ENCODE measurements at places on chromosomes 13 and 19. TPM values are rescaled to one million over a fixed set of nuclear protein-coding genes. Genes with fewer than 3 reads are reported as not detected.

GRCh38 chr19:9627856-9628255 is 6.8 kb upstream of the ZNF561 start:
- H3K27ac ChIP-seq, result no peak overlapping the region
- peaks cover 4% of the 10 kb centered on the region for H3K36me3 ChIP-seq
- H3K27me3 ChIP-seq, result no peaks in the 10 kb centered on the region
- H3K4me1 ChIP-seq, result peaks cover under 1% of the 10 kb centered on the region

- no peaks in the 10 kb centered on the region for H3K36me3 ChIP-seq
- no peak overlapping the region for H3K4me3 ChIP-seq
- H3K27me3 ChIP-seq, result no peaks in the 10 kb centered on the region
- DNase-seq, result no peak
These were observed 4.7 kb upstream of the ZNF444 start for GRCh38 chr19:56136362-56136761.

- no peaks in the 10 kb centered on the region for H3K27me3 ChIP-seq
- no peak overlapping the region for H3K27ac ChIP-seq
- H3K4me3 ChIP-seq, result no peak overlapping the region
These were observed 10.1 kb downstream of the CEACAM21 start for GRCh38 chr19:41586064-41586463.

GRCh38 chr13:108859197-108860012 is 230.0 kb downstream of the MYO16 start:
- H3K27me3 ChIP-seq, result no peaks in the 10 kb centered on the region
- H3K4me1 ChIP-seq, result no peaks in the 10 kb centered on the region
- H3K27ac ChIP-seq, result no peak overlapping the region
- no peak for DNase-seq
- H3K4me3 ChIP-seq, result no peak overlapping the region

The CA11 gene
- 10.9 TPM for total RNA-seq

The IL17D gene
- total RNA-seq, result 2.0 TPM

The SERTM1 gene
- total RNA-seq, result 2.4 TPM

- H3K4me1 ChIP-seq, result no peaks in the 10 kb centered on the region
- no peaks in the 10 kb centered on the region for H3K27me3 ChIP-seq
- no peak for DNase-seq
- no peak overlapping the region for H3K27ac ChIP-seq
These were observed 9.3 kb downstream of the COLGALT1 start for GRCh38 chr19:17564781-17565180.

DNA sequence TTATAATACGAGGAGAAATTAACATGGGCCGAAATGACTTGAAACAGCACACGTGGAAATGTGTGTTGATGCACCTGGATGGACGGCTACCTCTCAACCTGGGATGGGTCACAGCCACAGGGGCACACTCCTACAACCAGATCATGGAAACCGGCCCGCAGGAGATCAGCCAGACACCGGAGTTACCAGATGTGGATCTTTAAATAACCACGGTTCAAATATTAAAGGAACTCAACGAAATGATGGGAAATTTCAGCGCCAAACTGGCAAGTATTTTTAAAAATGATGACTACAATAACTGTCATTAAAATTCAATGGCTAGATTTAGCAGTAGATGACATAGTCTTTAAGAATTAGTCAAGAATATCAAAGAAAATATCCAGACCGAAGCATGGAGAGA is 166.9 kb upstream of the GPR12 start:
- no peaks in the 10 kb centered on the region for H3K4me1 ChIP-seq
- no peak for DNase-seq
- H3K27ac ChIP-seq, result no peak overlapping the region
- H3K36me3 ChIP-seq, result no peaks in the 10 kb centered on the region

GRCh38 chr13:40368127-40368891 is 298.1 kb downstream of the FOXO1 start:
- no peak overlapping the region for H3K4me3 ChIP-seq
- no peaks in the 10 kb centered on the region for H3K4me1 ChIP-seq
- no peaks in the 10 kb centered on the region for H3K36me3 ChIP-seq
- H3K27me3 ChIP-seq, result no peaks in the 10 kb centered on the region

GRCh38 chr13:99652141-99652540 is 150.9 kb downstream of the TM9SF2 start:
- no peak overlapping the region for H3K27ac ChIP-seq
- no peaks in the 10 kb centered on the region for H3K36me3 ChIP-seq
- H3K4me1 ChIP-seq, result no peaks in the 10 kb centered on the region
- DNase-seq, result no peak
- no peaks in the 10 kb centered on the region for H3K27me3 ChIP-seq

DNA sequence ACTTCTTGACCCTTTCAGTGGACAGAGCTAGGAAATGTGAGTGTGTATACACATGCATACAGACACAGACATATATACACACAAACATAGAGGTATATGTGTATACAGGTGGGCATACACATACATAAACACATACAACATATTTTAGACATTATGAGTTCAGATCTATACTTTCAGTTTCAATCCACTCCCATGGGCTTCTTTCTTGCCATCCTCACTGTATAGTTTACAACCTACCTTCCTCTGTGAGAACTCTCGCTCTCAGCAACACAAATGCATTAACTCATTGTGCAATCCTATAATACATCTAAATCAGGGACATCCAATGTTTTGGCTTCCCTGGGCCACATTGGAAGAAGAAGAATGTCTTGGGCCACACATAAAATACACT is 21.2 kb upstream of the SCEL start:
- DNase-seq, result no peak
- H3K4me3 ChIP-seq, result no peak overlapping the region
- H3K27ac ChIP-seq, result no peak overlapping the region
- H3K4me1 ChIP-seq, result no peaks in the 10 kb centered on the region
- H3K27me3 ChIP-seq, result no peaks in the 10 kb centered on the region
- H3K36me3 ChIP-seq, result no peaks in the 10 kb centered on the region

DNA sequence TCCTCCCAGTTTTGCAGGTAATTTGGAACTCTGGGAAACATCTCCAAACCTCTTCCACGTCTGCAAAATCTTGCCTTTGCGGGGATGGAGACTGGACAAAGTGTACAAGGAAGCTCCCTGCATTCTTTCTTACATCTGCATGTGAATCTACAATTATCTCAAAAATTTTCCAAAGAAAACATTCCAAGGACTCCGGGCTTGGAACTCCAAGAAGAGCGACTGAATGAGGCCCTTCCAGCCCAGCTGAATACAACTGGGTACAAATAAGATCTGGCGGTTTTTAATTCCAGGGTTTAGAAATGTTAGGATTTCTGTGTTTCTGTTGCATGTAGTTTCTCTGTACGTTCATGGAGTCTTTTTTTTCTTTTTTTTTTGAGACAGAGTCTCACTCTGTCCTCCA is 28.5 kb downstream of the EXOC3L2 start:
- H3K4me3 ChIP-seq, result no peak overlapping the region
- peaks cover 22% of the 10 kb centered on the region for H3K4me1 ChIP-seq
- H3K27me3 ChIP-seq, result peaks cover 9% of the 10 kb centered on the region
- DNase-seq, result no peak
- no peaks in the 10 kb centered on the region for H3K36me3 ChIP-seq

- peaks cover 23% of the 10 kb centered on the region for H3K36me3 ChIP-seq
- H3K4me1 ChIP-seq, result peaks cover 20% of the 10 kb centered on the region
- no peak overlapping the region for H3K27ac ChIP-seq
- no peaks in the 10 kb centered on the region for H3K27me3 ChIP-seq
These were observed 7.1 kb downstream of the RAB11B start for GRCh38 chr19:8397271-8397670.

GRCh38 chr13:89205856-89206520 is 1534.8 kb downstream of the SLITRK5 start:
- DNase-seq, result no peak
- no peaks in the 10 kb centered on the region for H3K36me3 ChIP-seq
- no peaks in the 10 kb centered on the region for H3K4me1 ChIP-seq

Data from adrenal gland (tissue), 19 donors.